ENCODE measurements at places on chromosomes 4 and X.

GRCh38 chr4:83109480-83110222, 4.9 kb downstream of the PLAC8 start:
- DNase-seq = peak; percentile 49

GRCh38 chr4:145277011-145277410, 96.6 kb upstream of the OTUD4 start:
- DNase-seq = no peak

DNA sequence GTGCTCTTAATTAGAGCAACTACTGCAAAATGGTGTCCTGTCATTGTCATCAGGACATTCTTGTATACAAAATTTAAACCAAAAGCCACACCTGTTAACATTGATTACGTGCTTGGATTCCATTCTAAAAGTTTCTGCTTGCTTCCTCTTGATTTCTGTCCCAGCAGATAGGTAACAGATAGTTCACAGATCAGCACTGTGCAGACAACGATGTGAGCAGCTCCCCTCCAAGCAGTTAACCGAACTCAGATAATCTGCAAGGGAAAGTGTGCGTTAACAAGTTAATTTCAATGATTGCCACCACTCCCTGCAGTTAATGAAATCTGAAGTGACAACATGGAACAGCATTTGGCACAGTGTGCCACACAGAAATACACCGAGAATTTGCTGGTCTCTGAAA, 54.4 kb upstream of the RELL1 start:
- DNase-seq = no peak

GRCh38 chr4:1808396-1808795, 15.3 kb downstream of the FGFR3 start:
- DNase-seq = no peak

DNA sequence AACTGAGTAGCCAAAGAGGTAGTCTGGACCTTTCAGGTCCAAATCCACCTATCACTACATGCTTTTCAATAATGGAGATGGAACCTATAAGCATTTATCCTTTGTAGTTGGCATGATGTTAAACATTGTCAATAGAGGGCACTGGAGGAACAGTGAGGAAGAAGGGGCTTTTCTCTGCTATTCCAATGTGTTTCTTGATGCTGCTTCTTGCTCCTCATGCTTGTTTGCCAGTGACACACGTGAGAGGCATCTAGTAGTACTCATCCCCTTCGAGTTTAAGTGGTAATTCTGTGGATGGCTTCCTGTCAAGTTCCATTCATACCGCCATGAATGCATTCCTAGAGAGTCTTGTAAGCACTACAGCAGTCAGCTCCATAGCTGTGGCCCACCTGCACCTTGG, 84.0 kb downstream of the NAA11 start:
- no peak for DNase-seq

- no peak for DNase-seq
Measured at GRCh38 chr4:25146076-25146475, 14.2 kb downstream of the SEPSECS start.

DNA sequence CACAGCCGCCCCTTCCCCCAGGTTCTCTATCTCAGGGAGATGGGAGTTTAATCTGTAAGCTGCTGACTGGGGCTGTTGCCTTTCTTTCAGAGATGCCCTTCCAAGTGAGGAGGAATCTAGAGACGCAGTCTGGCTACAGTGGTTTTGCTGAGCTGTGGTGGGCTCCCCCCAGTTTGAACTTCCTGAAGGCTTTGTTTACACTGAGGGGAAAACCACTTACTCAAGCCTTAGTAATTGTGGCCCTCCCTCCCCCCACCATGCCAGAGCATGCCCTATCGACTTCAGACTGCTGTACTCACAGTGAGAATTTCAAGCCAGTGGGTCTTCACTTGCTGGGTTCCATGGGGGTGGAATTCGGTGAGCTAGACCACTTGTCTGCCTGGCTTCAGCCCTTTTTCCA, 131.3 kb downstream of the FAAH2 start:
- DNase-seq = peak; percentile 2

GRCh38 chr4:77578145-77578544, 27.5 kb upstream of the CXCL13 start:
- DNase-seq = no peak

- no peak for DNase-seq
Measured at GRCh38 chrX:108261549-108262203, 170.1 kb downstream of the ATG4A start.

GRCh38 chrX:101550751-101551379, 518 bp downstream of the ARMCX1 start:
- peak; percentile 5 for DNase-seq

DNA sequence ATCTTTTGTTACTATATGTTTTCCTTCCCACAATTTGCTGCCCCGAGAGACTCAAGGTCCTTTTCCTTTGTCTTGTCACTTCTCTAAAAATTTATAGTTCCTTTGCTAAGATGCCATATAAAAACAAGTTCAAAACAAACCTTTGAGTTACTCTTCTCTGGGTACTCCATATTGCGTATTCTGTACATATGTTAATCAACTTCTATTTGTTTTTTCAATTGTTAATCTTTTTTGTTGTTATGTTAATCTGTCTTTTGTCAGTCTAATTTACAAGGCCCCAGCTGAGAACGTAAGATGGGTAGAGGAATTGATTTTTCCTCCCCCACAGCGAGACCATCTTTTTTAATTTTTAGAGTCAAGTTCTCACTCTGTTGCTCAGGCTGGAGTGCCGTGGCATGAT, 7.2 kb upstream of the PPEF2 start:
- no peak for DNase-seq

- DNase-seq = no peak
Measured at GRCh38 chr4:54585321-54586000, 72.3 kb upstream of the KIT start.

- no peak for DNase-seq
Measured at GRCh38 chr4:41146716-41147506, 67.4 kb downstream of the APBB2 start.

DNA sequence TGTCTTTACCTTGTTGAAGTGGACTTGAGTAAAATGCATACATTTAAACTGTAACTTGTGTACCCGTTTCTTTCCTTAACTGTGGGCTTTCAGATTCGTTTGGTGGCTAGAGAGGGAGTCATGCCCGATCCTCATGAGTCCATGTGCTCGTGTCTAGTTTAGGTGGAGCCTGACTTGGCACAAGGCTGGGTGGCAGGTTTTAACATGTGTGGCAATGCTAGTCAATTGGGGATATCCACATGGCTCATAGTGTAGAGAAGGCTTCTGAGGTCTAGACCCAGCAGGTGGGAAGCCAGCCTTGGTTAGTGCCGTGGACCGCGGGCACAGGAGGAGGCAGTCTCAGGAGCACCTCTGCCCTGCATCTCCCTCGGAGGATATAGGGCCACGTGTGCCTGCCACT, 48.5 kb upstream of the CLCN4 start:
- DNase-seq = no peak

- no peak for DNase-seq
Measured at GRCh38 chr4:58510652-58511051, 1400.5 kb upstream of the IGFBP7 start.

- no peak for DNase-seq
Measured at GRCh38 chrX:55007656-55008055, 7.5 kb downstream of the APEX2 start.

DNA sequence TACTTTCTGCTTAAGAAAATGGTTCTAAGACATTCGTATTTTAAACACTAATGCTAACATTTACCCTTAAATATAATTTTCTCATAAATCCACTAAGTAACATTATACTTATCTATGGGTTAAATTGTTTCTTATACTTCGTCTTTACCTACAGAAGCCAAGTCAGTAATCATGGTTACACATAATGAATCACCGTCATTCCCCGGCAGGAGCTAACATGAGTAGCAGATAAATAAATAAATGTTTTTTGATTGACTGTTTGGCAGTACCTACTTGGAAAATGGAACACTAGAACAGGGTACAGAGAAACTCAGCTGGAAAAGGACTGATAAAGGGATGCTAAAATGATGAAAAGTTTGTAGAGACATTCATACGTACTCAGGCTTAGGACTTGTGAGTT, 430.4 kb downstream of the ACTRT1 start:
- no peak for DNase-seq

DNA sequence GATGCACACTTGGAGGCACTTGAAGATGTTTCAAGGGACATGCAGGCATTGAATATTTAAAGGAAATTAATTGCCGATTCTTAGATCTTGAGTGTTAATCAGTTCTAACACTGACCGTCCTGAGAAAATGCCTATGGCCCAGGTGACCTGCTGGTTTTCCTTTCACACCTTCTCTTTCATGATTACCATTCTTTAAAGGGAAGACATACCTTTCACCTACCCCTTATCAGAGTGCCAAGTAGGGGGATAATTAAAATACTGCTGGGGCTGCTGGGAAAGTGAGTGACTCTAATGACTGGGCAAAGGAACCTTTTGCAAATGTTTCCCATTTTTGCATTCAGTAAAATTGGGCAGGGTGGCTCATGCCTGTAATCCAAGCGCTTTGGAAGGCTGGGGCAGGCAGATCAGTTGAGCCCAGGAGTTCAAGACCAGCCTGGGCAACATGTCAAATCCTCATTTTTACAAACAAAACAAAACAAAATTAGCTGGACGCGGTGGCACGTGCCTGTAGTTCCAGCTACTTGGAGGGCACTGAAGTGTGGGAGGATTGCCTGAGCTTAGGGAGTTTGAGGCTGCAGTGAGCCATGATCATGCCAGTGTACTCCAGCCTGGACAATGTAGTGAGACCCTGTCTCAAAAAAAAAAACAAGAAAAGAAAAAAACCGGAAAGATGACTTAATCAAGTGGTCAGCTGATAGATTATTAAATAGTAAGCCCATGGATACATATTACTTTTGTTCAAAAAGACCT, 44.3 kb downstream of the TMEM131L start:
- DNase-seq = no peak

DNA sequence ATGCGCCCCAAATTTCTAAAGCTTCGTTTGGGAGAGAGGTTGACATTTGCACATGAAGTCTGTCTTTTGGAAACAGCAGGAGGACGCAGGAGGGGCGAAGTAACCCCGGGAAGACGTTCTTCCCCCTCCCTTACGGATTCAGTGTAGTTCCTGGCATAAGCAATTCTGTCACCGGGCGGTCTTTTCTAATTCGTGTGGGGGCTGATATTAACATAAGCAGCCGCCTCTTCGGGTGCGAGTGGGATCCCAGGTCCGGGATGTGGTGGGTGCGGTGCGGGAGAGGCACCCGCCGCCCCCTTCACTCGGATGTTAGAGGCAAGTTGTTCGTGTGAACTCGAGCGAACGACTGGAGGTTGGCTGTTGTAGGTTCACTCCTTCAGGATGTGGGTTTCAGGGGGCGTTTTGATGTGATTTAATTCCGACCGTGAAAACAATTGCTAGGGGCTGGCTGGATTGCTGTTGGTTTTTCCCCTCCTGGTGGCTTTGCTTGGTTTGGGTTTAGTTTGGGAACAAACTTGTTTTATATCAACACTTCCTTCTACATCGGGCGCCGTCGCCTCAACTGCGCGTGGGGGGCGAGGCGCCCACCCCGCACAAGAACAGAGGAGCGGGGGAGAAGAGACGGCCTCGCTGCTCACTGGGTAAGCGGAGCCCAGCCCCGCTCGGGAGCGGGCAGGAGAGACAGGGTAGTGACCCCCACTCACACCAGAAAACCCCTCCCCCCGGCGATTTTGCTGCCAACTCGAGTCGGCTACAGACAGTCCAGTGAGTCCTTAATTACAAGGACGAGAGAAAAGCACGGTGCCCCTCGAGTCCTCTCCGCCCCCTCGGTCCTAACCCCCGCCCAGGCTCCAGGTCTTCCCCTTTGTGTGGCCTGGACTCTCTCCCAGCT, 2.9 kb upstream of the LEF1 start:
- DNase-seq = peak; percentile 71

GRCh38 chr4:121307445-121308327, 73.1 kb downstream of the QRFPR start:
- DNase-seq = peak; percentile 28

GRCh38 chrX:152735101-152735500, 1.5 kb downstream of the MAGEA12 start:
- DNase-seq = no peak

- DNase-seq = no peak
Measured at GRCh38 chr4:77881460-77882295, 19.0 kb downstream of the MRPL1 start.

- no peak for DNase-seq
Measured at GRCh38 chr4:122328893-122329292, 49.9 kb upstream of the ADAD1 start.

DNA sequence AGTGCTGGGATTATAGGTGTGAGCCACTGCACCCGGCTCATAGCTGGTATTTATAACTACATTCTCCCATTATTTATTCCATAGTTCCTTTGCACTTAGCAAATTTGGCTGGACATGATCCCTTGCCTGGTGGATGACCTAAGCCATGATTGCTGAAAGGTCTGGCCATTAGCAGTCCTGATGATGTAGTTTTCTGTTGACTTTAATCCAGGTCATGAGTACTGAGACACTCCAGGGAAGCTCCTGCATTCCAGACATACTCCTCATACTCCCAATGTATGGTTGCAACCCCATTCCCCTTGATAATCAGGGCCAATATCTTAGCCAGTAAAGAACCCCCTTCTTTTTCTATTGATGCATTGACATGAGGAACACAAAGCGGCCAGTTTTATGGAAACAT, 24.4 kb upstream of the MGST2 start:
- no peak for DNase-seq

DNA sequence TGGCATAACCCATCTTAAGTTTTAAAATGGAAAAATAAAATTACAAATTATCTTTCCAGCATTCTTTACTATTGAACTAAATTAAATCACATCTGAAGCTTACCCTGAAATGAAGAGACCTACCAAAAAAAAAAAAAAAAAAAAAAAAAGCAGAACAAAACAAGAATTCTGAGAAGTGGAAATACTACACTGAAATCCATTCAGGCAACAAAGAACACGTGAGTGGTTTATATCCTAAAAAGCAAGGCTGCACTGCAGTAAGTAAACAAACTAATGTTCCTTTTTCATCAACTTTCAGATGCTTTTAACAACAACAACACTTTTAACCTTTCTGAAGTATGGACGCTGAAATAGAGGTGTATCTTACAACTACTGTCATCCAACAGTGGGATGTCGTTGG, 7.5 kb downstream of the FRYL start:
- DNase-seq = no peak

- no peak for DNase-seq
Measured at GRCh38 chr4:36233567-36234266, 10.6 kb downstream of the ARAP2 start.

DNA sequence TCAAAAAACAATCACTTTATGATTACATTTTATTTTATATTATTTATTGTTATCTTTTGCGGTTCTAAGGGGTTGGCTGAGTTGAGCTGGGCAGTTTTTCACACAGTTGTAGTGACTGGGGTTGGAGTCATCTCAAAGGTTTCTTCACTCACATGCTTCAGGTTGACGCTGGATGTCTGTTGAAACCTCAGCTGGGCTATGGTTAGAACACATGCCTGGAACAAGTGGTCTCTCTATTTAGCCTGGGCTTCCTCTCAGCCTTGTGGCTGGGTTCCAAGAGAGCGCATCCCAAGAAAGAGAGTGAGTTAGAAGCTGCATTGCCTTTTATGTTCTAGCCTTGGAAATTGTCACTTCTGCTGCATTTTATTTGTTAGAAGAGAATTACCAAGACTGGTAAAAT, 87.4 kb downstream of the CBLL2 start:
- DNase-seq = no peak

- no peak for DNase-seq
Measured at GRCh38 chrX:120746153-120746552, 116.3 kb upstream of the C1GALT1C1 start.
